ENCODE measurements at places on chromosomes 4 and X.
A peak's percentile ranks its signal among the peaks of the same experiment; 100 is the strongest.

DNA sequence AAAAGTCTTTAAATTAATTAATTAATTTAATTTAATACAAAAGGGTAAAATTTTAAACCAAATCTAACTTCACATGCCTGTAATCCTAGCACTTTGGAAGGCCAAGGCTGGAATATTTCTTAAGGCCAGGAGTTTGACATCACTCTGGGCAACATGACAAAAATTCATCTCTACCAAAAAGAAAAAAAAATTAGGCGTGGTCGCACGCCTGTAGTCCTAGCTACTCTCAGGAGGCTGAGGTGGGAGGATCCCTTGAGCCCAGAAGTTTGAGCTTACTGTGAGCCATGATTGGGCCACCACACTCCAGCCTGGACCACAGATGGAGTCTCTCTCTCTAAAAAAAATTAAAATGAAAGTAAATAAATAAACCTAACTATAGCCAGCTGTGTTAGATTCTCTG is 39.2 kb upstream of the ANTXR2 start:
- no peak for DNase-seq

DNA sequence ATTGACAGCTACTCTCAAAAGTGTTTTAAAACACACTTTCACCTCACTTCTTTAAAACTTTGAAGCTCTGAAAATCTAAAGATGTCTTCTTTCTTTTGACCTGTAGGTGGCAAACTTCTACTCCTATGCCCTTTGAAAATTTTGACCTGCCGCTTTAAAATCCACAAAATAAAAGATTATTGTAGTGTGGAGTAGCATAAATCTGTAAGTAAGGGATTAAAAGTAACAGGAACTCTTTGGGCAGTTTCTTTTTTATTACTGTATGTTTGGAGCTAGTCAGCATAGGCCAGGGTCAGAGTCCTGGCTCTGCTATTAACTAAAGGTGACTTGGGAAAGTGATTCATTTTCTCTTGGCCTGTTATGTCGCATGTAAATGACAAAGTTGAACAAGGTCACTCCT is 25.5 kb downstream of the BBS12 start:
- DNase-seq, result no peak

GRCh38 chr4:107258359-107258758 is 222.2 kb upstream of the DKK2 start:
- no peak for DNase-seq

DNA sequence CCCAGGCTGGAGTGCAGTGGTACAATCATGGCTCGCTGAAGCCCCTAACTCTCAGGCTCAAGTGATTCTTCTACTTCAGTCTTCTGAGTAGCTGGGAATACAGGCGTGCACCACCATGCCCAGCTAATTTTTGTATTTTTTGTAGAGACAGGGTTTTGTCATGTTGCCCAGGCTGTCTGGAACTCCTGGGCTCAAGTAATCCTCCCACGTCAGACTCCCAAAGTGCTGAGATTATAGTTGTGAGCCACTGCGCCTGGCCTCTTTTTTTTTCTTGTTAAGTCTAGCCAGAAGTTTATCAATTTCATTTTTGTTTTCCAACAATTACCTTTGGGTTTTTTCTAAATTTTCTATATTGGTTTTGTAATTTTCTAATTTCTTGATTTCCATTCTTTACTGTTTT is 100.6 kb downstream of the GC start:
- DNase-seq, result no peak

DNA sequence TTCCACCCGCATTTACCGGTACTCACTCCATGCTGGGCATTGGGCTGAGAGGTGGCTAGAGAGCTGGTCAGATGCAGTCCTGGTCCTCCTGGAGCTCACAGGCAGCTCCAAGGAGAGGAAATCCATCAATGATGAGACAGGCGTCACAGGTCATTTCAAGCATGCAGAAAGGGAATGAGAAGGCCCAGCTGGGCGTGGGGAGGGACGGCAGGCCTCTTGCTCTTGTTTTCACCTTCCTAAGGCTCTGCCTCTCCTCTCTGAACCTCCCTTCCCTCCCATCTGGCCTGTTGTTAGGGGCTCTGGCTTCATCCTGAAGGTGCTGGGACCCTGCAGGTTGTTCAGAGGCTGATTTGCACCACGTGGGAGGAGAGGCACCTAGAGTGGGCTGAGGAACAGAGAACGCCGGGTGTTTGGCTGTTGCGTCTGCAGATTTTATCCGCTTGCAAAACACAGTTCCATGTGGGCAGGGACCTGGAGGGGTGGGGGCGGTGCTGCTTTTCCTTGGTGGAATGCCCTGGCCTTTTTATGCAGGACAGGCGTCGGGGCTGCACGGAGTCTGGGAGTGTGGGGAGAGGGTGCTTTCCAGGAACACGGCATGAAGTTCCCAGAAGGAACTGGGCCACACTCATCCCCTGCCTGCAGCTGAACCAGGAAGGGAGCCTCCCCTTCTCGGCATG is 81.5 kb upstream of the PSAPL1 start:
- no peak for DNase-seq

DNA sequence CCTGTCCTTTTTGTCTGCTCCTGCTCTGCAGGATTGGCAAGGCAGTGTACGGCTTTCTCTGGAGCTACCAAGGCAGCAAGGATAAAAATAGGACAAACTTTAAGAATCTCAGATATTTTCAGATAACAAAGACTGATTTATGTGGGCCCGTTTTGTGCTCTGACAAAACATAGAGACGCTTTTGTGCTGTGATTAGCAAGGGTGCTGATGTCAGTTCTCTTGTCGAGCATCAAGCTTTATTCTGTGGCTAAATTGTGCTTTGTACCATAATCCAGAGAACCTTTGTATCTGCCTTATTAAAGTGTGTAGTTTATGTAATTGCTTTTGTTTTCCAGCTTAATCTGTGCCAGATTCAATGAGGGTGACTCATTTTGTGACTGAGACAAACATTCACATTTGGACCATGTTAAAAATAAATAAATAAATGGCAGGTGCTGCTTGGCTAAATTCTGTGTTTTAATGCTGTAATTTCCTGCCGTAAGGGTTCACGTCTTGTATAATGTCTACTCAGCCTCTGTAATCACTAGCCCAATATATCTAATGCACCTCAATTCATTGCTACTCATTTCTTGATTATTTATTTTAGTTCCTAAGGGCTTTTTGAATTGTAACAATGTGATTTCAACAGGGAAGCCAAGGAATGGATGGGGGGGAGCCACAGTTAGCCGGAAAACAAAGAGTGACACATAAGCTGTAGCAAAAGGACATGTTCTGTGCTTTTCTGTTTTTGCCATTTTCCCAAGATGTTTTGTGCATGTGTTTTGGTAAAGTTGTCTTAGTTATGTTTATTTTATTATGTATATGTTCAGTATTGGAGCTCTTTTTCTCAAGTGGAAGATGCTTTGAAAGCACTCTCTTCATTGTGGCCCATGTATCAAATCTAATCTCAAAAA is 75.1 kb downstream of the GAB1 start:
- DNase-seq, result no peak

GRCh38 chr4:8547108-8547911 is 32.9 kb upstream of the GPR78 start:
- no peak for DNase-seq

- DNase-seq, result peak; percentile 11
Measured at GRCh38 chr4:17447675-17448298, 64.1 kb downstream of the QDPR start.

DNA sequence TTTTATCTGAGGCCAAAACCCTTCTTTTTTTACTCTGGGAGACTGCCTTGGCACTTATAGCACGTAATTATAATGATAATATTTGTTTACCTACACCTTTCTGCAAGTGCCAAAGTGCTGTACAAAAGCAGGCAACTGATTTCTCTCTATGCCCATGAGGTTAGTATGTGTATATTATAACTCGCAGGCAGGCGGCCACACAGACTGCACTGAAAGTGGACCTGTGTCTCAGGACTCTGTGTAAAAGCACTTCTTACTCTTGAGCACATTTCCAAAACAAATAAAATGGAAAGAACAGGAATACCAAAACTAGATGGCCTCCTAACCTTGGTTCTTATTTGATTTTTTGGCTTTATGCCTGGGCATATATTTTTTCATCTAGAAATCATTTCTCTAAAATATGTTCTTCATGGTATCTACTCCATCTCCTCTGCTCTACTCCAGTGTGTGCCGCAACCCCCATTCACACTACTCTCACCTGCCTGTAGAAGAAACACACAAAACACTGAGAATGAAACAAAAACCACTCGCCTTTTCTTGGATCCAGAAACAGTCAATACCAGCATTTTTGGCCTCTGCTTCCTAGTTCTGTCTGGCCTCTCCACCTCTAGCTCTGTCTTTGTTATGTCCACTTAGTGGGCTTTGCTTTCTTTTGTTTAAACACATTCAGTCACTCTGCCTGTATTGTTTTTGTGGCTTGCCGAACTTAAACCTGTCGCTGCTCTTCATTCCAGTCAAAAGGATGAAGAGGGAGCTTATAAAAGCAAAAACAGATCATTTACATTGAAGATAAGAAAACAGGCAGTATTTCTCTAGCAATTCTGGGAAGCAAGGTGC is 934.5 kb upstream of the TENM3 start:
- DNase-seq, result no peak

DNA sequence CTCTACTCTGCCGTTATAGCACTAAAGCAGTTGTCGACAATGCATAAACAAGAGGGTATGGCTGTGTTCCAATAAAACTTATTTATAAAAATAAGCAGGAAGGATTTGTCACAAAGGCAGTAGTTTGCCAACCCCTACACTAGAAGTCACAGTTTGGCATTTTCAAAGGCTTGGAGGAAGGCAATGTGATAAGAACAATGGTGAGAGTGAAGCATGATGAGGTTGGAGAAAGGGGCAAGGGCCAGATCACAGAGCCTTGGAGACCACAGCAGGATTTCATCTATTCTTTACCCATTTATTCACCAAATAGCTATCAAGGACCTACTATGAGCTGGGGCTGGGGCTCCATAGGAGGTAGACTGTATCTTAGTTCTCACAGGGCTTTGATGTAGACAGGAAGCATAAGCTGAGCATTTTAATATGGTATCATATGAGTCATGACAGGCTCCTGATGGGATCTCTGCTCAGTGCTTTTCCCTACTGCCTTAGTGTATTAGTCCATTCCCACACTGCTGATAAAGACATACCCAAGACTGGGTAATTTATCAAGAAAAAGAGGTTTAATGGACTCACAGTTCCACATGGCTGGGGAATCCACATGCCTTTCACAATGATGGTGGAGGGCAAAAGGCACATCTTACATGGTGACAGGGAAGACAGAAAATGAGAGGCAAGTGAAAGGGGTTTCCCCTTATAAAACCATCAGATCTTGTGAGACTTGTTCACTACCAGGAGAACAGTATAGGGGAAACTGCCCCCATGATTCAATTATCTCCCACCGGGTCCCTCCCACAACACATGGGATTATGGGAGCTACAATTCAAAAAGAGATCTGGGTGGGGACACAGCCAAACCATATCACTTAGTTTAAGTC is 58.9 kb downstream of the PPM1K start:
- no peak for DNase-seq

- DNase-seq, result no peak
Measured at GRCh38 chr4:64880557-64880956, 471.3 kb upstream of the TECRL start.

GRCh38 chr4:118775405-118775804 is 60.5 kb downstream of the SEC24D start:
- DNase-seq, result no peak

GRCh38 chrX:38205039-38205438 is 15.6 kb downstream of the SRPX start:
- no peak for DNase-seq

All from effector CD8-positive, alpha-beta T cell (primary cell).